NCI-H69 (cell line): ENCODE measurements at places on chromosomes 4 and X.
A peak's percentile ranks its signal among the peaks of the same experiment; 100 is the strongest.

DNA sequence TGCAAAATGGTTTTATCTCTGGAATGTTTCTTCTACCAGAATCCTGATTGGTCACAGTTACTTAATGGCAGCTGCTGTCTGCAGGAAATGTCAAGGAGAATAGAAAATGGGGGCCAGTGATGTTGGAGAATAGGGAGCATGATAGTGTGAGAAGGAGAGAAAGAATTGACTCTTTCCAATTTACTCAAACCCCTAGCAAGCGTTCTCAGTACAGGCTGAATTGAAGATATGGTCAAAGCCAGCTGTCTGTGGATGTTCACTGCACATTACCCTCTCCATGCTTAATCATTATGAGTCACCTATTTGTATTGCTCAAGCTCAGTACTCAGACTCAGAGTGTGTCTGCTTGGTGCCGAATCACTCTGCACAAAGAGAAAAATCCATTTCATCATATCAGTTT, 57.8 kb upstream of the FAM47B start:
- DNase-seq = no peak

GRCh38 chr4:100721490-100721889, 203.7 kb upstream of the EMCN start:
- DNase-seq = no peak

- DNase-seq = no peak
These were observed 3.8 kb downstream of the TCEAL9 start for GRCh38 chrX:103360092-103360491.

DNA sequence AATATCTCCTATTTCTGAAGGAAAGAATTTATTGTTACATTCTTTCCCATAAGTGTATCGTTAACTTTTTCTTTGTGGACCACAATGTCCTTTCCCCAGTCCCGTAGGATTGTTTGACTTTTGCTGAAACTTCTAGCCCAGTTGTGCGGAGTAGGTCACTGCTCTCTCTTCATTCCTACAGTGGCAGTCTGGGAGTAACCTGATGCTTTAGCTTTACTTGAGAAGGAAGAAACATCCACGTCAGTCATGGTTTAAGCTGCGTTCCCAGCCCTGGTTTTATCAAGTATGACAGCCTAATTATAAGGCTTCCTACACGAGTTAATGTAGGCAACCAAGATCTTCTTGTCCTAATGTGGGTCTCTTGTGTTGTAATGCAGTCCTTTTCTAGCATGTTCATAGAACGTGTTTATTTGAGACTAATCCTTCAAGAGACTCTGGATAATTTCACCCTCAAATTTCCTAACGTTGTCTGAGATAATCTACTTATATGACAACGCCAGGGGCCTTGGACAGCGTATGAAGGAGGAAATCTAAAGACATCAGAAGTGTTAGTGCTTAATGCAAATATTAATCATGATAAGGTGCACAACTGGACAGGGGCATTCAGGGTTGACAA, 40.8 kb upstream of the GRPR start:
- no peak for DNase-seq

DNA sequence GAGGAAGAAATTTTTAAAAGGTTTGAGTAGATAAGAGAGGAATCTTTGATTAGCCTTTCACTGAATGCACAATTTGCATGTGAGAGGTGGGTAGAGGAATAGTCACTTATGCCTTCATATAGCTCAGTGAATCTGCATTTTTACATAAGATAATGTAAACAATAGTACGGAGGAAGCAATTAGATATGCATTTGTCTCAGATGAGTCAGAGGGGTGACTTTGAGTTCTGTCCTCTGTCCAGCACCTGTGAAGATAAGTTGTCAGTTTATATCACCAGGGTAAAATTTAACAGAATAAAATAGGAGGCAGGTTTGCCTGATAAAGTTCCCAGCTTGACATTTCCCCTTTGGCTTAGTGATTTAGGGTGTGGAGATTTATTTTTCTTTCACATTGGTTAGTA, 841.9 kb downstream of the PCDH18 start:
- peak; percentile 9 for DNase-seq
